CD4-positive, alpha-beta T cell treated with Interferon alpha-2 for 1 hour (primary cell): ENCODE measurements at places on chromosomes 4 and X.

GRCh38 chr4:145230726-145231125, 50.3 kb upstream of the OTUD4 start:
- no peak for DNase-seq

- DNase-seq = no peak
Measured at GRCh38 chrX:110173192-110174175, 144.4 kb downstream of the AMMECR1 start.

- no peak for DNase-seq
Measured at GRCh38 chr4:155678011-155678410, 11.4 kb downstream of the GUCY1A1 start.

- DNase-seq = no peak
Measured at GRCh38 chr4:148006001-148006400, 274.1 kb downstream of the ARHGAP10 start.

DNA sequence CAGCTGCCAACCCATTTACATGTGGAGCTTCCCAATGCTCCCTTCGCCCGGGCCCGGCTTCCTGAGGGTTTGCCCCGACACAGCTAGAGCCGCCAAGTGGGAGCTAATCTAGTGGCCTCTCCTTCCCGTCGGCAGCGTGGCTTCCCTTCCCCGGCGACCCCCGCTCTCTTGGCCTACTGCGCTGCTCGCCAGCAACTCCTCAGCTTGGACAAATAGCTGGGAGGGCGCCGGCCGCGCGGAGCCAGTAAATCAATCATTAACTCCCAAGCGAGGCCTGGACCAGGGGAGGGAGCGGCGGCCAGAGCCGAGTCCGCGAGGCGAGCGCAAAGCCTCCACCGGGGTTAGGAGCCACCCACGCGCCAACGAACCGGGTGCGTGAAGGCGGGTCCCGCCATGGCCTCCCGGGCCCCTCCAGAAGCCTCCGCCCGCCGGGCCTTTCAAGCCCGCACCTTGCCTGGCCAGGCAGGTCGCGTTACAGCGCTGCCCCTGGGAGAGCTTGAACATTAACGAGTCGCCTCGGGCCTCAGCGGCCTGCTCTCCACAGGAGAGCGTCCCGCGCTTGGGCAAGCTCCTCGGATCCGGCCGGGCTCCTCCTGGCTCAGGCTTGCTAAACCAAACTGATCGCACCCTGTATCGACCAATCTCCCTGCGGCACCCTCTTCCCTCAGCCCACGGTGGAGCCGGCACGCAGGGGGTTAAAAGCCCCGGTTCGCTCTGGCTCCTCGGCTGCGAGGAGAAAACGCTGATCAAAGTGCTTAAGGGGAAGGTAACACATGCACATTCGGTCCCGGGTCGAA, 10.6 kb upstream of the BCOR start:
- no peak for DNase-seq

DNA sequence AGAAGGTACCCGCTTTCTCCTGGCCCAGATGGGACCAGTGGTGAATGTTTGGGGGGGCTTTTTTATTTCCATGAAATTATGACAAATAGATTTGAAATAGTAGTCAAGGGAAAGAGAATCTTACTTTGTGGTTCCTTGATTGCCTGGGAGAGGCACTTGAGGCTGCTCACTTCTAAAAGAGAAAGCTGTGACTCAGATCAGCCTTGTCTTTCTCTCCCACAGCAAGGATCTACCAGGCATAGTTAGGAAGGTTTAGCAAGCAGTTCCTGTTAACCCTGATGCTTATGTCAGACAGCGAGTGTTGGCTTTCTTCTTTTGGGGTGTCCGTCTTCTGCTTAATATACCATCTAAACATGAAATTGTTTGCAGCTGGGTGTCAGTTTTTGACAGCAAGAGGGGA, 114.5 kb downstream of the TSPAN7 start:
- DNase-seq = no peak

DNA sequence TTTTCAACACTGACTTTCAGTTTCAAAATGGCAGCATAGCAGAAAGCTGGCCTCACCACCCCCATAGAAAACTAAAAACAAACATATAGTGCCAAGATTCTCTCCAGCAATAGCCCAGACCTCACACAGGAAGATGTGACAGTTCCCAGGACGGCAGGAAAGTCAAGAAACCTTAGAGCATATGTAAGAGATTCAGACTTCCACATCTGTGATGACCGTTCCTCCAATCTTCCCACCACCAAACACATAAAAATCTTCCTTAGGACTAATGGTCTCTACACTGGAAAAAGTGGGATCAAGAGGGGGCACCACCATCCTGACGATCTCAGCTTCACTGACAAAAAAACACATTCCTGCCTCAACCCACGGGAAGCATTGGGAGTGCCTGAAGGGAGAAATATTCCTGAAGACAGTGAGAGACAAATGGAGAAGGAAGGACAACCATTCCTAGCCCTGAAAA, 134.1 kb upstream of the CPXCR1 start:
- no peak for DNase-seq

GRCh38 chr4:40688446-40689095, 58.9 kb upstream of the RBM47 start:
- no peak for DNase-seq

DNA sequence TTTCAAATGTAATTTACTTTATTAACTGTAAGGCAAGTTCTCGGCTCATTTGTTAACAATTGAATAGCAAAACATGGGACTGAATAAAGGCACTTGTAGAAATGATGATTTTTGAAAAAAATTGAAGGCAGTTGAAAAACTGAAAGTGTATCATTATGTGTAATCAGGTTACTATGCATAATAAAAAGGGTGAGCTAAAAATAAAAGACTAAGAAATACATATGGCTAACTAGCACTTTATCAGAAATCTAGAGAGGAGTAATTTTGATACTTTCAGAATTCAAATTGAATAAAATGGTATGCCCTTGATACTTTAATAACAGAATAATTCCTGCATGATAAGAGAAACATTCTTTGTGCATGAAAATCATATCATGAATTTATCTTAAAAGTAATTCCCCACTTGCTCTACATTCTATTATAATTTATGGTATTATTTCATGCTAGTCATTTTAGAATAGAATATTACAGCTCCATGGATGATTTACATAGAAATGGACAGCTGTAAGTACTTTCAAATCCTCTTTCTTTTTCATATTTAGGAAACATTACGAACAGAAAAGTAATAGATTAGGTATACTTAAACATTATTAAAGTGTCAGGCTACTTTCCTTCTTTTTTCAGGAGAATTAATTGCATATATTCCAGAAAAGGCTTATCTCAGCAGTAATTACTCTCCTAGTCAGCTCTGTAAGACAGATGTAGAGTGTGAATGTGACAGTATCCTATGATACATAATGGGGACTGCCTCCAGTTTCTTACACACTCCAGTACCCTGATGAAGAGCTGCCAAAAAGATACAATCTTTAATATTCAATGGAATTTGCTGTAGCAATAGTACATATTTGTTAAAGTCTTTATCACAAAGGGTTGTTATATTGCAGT, 697.3 kb downstream of the CCSER1 start:
- DNase-seq = no peak

- DNase-seq = peak; percentile 16
Measured at GRCh38 chr4:78056265-78057129, 626 bp upstream of the FRAS1 start.

GRCh38 chr4:133156096-133156495, 7.0 kb downstream of the PCDH10 start:
- no peak for DNase-seq

DNA sequence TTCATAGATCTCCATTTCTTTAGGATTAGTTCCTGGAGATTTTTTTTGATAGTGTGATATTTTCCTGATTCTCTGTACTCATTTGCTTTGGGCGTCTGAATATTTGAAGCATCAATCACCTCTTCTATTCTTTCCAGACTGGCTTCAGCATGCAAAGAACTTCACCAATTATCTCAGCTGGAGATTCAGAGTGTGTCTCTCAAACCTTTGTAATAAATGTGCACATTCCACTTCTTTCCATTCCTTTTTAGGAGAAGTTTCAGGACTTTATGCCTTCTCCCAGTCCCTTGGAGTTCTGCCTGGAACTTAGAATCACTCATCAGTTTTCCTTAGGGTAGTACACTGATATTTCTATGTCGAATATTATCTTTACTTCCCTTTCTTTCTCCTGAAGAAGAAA, 334.8 kb downstream of the TEX13C start:
- no peak for DNase-seq

DNA sequence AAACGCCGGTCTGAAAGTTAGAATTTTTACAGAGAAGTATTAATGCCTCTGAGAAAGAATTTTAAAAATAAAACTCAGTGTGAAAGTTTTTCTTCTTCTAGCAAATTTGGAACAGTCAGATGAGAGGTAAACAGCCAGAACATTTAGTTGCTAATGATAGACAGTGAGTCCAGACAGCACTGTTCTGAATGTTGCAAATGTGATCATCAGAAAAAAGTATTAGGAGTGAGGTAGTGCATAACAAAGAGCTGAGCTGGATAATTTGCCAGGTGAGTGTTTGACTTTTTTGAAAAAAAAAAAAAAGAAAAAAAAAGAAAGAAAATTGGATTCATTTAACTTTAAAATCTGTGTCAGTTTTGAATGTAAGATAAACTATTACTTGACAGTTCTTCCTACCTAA, 42.0 kb upstream of the GRPR start:
- no peak for DNase-seq
